Purkinje cell (primary cell): ENCODE measurements at places on chromosomes 12 and 14. TPM values are rescaled to one million over a fixed set of nuclear protein-coding genes. Genes with fewer than 3 reads are reported as not detected.

APOLD1 gene
- polyA plus RNA-seq: 1.4 and 2.1 TPM in 2 replicates

GPR162 gene
- polyA plus RNA-seq: 3.8 and 14.6 TPM in 2 replicates

TBX5 gene
- not detected in 2 replicates for polyA plus RNA-seq

RPS6KL1 gene
- 7.9 and 15.2 TPM in 2 replicates for polyA plus RNA-seq

EEF1AKMT3 gene
- polyA plus RNA-seq: 2.8 TPM in 1 of 2 replicates, not detected in the other

RNF212B gene
- polyA plus RNA-seq: not detected in 2 replicates
